Fibroblast of skin of abdomen (primary cell): ENCODE measurements at places on chromosomes 16 and 17.
A peak's percentile ranks its signal among the peaks of the same experiment; 100 is the strongest.

GRCh38 chr16:48217708-48218107 is 26.4 kb upstream of the LONP2 start:
- no peak for DNase-seq

DNA sequence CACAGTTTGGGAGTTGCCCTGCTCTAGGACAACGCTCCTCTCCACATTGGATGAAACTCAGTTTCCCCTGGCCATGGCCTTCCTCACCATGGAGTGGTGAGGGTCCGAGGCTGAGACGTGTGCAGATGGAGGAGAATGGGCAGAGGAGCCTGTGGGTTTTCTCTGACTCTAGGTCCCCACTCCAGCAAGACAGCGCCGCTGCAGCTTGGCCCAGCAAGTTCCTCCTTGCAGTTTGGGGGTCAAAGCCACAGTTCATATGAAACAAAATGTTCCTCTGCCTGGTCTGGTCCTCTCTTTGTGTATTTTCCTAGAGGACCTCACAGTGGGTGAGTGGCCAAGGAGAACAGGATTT is 2.3 kb downstream of the C16orf54 start:
- DNase-seq, result no peak

DNA sequence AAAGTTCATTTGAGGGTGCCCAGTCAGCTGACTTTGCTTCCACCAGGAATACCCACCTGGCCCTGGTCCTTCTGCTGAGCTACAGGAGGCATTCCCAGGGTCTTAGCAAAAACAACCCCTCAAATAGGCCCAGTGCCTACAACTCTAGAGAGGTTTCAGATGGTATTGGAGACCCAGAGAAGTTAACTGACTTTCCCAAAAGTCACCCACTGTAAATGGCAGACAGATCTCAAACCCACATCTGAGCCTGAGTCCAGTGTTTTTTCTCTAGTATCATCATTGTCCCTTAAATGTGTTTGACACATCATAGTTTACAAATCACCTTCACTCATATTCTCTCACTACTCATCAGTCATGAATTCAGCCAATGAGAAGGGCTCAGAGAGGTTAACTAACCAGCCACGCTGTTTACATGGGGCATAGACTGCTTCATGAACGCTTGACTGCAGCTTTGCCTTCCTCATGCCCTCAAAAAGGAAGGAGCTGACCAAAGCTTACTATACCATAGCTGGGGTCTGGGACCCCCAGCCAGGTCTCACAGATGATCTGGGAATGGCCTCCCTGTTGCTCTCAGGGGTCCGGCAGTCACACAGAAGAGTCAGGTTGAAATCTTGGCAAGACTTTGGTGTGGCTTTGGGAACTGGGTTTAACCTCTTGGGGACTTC is 3.7 kb downstream of the PHOSPHO1 start:
- no peak for DNase-seq

- peak; percentile 65 for DNase-seq
These were observed 21.7 kb upstream of the SMURF2 start for GRCh38 chr17:64683796-64684195.

DNA sequence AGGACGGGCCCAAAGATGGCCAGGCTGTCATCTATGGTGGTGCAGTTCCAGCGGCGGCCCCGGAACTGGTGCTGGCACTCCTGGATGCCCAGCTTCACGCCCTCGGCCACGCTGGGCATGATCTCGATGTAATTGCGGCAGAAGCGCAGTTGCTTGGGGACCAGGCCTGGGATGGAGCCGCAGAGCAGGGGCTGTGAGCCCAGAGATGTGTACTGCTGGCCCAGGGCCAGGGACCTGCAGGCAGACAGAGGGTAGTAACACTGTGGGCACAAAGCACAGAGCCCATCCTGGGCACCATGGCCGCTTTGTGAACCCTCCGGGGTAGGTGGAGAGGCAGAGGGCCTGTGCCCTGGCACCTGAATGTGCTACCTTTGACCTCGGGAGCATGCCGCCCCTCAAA is 44.8 kb downstream of the WNT3 start:
- no peak for DNase-seq

GRCh38 chr17:32549559-32549958 is 62.8 kb downstream of the CDK5R1 start:
- DNase-seq, result no peak

DNA sequence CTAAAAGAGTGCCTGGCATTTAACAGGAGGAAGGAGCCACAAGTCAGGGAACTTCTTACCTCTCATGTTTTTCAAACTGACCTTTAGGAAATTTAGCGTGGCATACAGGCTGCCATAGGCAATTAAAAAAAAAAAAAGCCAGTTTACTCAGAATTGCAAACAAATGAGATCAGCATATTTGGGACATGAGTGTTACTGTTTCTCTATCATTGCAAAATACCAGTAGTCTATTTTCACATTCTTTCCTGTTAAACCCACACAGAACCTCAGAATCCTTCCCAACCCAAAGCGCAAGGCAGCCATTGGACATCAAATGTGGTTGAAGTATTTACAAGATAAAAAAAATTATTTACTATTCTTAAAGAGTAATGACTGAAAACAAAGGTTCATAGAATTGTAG is 366.4 kb upstream of the DYNLRB2 start:
- peak; percentile 86 for DNase-seq

DNA sequence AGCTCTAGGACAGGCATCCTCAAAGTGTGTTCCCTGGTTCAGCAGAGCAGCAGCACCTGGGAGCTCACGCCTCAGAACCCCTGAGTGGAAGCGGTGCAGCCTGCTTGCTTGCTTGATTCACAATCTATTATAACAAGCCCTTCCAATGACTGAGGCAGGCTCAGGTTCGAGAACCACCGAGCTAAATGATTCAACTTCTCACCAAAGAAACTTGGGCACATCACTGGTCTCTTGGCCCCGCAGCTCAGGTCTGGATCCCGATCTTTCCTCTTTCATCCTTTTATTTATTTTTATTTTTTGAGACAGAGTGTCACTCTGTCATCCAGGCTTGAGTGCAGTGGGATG is 24.5 kb downstream of the CLUH start:
- no peak for DNase-seq

DNA sequence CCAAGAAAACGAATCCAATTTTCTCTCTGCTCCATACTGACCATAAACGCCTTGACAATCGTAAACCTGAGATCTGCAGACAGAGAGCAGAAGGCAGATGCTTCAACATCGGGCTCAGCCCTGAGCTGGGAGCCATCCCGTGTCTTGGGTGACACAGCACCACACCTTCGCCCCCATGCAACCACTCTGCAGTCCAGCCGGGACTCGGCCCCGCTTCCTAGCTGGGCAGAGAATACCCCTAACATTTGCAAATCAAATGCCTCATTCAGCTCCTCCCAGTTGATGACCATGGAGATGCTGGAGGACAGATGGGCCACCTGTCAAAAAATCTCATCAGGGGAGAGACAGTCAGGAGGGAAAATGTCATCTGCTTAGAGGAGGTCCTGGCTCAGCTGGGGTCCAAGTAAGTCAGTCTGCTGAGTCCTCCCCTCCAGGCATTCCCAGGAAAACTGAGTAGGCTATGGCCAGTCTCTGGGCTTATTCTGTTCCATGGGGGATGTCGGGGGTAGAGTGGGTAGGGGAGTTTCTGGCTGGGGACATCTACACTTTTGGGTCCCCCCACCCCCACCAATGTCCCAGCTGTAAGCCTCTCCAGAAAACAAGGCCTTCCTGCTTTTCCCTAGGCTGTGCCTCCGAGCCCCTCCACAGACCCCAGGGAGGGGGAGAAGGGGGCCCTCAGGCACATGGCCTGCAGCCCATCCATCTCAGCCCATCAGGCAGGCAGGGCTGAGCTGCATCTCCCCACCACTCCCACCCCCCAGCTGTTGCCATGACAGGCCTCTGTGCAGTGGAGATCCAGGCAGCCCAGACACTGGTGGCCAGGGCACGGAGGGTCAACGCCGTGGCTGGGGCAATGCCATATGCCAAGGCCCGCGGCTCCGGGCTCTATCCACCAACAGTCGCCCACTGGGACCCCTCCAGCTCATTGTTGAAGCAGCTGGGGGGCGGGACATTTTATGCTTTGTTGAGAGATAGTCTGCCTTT is 158.6 kb downstream of the AXIN2 start:
- DNase-seq, result no peak

- no peak for DNase-seq
These were observed 31.4 kb downstream of the PDIA2 start for GRCh38 chr16:314351-314750.

DNA sequence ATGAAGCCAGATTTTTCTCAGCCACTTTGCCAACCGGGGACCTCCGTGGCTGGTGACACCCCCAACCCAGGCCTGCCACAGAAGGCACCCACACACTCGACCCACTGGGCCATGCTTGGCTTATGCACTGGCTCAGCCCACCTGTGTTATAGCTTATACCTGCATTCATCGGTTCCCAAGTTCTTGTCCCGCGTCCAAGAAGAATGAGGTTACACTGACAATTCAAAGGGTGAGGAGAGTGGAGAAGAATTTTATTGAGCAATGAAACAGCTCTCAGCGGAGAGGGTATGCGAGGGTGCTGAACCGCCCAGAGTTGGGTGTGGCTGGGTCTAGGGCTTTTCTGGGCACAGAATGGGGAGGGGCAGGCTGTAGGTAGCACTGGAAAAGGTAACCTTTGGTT is 22.2 kb upstream of the CDH15 start:
- DNase-seq, result no peak

- DNase-seq, result no peak
These were observed 1.5 kb upstream of the WFIKKN1 start for GRCh38 chr16:629185-629832.

- DNase-seq, result no peak
These were observed 315.6 kb downstream of the SNX29 start for GRCh38 chr16:12291989-12292759.

GRCh38 chr17:77827039-77827438 is 131.5 kb upstream of the TNRC6C start:
- no peak for DNase-seq

- DNase-seq, result no peak
These were observed 101.8 kb downstream of the ABCA8 start for GRCh38 chr17:68853439-68853838.

DNA sequence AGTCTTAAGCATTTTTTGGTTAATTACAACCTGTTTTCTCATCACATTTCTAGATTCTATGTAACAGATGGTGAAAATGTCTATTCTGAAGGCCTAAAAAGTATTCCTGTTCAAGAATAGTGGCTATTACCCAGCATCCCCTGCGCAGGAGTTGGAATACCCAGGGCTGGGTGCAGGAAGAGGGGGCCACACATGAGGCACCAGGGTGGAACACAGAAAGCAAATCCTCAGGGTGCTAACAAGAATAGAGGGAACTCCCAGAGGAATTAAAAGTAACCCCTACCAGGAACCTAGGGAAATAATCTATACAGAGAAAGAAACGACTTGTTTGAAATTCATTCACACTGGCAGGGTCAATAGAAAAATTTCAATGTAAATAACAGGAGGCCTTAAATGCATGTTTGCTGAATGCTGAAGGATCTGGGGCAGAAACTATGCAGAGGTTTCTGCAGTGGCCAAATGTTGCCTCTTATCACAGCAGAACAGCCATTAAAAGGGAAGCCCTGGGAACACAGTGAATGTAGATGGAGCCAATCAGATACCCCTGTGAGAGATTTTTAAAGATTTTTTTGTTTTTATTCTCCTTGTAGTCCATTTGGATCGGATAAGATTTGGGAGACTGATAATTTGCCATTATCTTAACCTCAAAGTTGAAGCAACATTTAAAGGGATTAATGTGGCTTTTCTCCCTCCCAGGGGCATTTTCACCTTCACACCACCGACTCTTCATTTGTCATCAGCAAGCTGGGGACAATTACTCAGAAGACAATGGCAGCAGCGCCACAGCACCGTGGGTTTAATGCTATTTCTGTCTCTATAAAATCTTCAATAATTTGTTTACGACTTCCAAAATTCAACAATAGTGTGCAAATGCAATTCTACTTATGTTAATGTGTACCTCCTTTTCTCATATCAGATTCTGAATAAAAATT is 196.0 kb upstream of the PSMD7 start:
- no peak for DNase-seq

DNA sequence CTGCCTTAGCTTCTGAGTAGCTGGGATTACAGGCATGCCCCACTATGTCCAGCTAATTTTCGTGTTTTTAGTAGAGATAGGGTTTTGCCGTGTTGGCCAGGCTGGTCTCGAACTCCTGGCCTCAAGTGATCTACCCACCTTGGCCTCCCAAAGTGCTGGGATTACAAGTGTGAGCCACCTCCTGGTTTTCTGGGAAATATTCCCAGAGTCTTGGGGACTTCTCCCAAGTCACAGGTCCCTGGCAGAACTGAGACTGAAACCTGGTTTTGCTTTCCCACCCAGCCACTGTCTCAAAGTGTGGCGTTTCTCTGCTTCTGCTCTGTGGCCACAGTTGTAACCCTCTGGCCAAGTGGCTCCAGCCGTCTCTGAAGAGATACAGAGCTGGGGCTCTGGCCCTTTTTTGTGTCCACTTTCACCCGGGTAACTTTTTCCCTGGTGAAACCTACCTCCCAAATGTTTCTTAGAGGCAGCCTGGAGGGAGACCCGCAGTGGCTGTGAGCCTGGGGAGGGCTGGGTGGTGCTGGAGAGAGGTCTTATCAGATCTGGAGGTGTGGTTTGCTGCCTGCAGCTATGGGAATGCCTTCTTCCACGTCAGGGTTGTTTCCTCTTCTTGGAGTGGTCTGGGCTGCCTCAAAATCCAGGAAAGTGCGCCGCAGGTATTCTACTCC is 5.1 kb downstream of the KSR1 start:
- no peak for DNase-seq

DNA sequence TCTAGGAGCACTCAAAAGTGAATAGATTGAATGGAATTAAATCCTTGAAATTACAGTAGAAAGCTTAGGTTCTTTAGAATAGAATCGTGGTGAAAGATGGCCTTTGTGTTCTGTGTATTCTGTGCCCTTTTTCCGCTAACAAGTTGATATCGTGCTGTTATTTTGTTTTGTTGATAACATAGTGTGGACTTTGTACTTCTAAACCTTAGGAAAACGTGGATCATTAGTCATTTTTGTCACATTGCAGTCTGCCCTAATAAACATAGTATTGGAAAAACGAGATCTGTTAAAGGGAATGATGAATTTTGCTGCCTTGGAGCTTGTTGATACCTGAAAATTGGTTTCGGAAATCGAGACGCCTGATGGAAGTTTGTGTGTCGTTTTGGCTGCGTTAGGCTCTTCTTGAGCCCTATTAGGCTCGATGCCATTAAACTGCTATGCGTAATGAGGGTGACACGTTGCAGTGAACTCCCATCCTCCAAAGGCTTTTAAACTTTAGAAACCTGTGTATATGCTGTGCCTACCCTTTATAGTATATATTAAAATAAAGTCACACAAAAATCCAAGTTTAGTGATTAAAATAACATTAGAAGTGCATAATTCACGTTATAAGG is 145.7 kb downstream of the PRKCA start:
- no peak for DNase-seq

DNA sequence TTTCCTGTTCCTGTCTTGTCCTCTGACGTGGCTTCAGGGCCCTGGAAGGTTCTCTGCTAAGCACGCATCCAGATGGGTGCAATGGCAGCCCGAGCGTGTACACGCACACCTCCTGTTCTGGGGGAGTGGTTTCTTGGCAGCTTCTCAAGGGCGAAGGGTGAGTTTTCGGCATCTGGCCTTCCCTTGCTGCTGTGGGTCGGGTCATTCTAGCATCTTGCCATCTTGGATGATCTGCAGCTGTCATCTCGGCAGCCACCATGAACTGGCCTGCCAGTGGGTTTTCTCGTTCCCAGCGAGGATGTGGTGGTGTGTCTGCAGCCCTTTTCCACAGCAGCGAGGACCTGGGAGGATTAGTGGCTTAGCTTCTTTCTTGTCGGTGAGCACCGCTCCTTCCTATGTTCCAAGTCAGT is 10.6 kb downstream of the MSI2 start:
- no peak for DNase-seq

GRCh38 chr16:86668136-86668910 is 90.0 kb downstream of the FOXL1 start:
- DNase-seq, result peak; percentile 86

GRCh38 chr17:79916991-79917901 is 78.0 kb upstream of the CBX4 start:
- DNase-seq, result no peak
